ENCODE measurements at places on chromosomes 4 and X.
A peak's percentile ranks its signal among the peaks of the same experiment; 100 is the strongest.

DNA sequence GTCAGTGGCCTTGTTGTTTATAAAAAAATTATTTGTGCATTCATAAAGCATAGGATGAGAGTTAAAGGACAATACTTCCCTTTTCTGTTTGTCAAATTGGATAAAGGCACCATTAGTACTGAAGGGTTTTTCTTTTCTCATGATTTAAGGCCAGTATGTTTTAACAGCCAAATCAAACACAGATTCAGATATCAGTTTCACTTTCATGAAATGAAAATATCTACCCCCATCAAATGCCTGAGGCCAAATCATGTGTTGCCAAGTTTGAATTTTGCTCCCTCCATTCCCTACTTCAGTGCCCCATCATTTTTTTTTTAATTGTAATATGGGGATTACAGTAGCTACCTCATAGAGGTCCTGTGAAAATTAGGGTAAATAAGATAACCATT, 745.9 kb downstream of the RPA4 start:
- DNase-seq: no peak

- DNase-seq: no peak
Observed at GRCh38 chr4:55031158-55031557, 94.2 kb downstream of the KDR start.

DNA sequence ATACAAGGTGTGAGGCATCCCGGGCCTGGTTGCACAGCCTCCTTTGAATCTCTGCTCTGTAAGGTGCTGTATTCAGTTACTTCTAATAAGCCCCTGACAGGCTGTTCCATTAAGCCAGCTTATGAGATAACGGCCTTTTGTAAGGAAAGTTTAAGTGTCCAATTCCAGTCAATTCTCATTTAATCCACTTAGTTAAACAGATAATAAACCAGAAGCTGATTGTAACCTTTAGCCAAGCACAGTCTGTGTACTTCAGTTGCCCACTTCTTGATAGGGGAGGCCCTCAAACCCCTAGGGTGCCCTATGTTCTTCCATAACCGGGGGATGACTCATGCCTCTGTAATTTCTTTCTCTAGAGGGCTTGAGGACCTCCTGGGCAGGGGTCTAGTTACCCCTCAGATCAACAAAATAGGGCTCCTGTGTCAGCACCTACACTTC, 63.4 kb downstream of the RASL11B start:
- DNase-seq: no peak

DNA sequence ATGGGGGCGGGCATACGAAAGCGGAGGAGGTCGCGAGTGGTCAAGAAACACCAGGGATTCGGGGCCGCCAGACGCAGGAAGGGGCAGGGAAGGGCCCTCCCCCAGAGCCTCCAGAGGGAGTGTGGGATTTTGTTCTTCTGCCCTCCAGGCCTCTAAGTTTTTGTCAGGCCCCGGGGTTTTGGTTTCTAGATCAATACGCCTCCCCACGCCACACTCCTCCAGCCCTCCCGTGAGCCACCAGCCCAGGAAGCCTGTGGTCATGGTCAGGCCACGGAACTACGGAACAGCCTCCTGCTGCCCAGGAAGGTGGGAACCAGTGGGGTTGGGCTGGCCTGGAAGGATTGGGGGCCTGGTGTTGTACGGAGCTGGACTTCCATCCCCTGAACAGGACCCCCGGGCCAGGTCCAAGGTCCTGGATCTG, 38.4 kb downstream of the CPLX1 start:
- DNase-seq: no peak

DNA sequence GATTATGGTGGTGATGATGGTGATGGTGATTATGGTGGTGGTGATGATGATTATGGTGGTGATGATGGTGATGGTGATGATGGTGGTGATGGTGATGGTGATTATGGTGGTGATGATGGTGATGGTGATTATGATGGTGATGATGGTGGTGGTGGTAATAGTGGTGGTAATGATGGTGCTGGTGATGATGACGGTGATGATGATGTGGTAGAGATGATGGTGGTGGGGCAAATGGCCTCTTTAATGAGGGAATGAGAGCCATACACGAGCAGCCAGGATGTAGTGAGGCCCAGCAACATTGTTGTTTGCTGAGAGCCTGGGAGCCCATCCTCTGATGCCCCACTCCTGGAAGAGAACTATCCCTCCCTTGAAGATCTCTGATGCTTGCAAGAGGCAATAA, 29.0 kb downstream of the HMX1 start:
- no peak for DNase-seq

GRCh38 chr4:10584042-10584441, 100.5 kb downstream of the CLNK start:
- no peak for DNase-seq

- no peak for DNase-seq
Observed at GRCh38 chrX:141439651-141440050, 144.9 kb downstream of the SPANXA1 start.

GRCh38 chr4:76463568-76463967, 28.5 kb downstream of the SHROOM3 start:
- no peak for DNase-seq

GRCh38 chr4:165234766-165235165, 27.4 kb downstream of the KLHL2 start:
- no peak for DNase-seq

DNA sequence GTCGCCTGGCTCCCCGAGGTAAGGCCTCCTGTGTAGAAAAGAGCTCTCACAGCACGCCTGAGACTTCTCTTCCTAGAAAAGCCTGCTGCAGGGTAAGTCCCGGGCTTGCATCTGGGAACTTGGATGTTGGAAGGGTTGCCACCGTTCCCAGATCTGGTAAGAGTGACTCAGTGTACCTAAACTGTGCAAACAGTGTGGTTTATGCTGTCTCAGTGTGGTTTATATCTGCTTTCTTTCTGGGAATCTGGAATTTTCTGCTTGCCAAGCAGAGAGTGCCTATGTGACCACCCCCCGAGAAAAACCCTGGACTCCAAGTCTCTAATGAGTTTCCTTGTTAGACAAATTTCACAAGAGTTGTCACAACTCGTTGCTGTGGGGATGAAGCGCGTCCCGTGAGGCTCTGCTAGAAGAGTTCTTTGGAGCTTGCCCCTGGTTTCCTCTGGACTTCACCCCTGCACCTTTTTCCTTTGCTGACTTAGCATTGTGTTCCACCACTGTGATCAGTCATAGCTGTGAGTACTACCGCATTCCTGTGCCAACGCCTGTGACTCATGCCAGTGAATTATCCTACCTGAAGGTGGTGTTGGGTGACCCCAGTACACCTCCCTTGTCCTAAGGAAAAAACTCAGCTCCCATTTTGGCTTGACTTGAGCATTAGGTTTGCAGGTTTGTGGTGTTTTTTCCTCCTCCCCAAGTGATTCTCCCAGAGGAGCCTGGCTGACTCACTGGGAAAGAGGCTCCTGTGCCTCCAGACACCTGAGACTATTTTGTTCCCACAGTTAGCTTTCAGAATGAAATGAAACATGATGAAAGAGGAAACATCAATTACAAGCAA, 14.5 kb downstream of the SLC2A9 start:
- no peak for DNase-seq

GRCh38 chr4:108982402-108983185, 219.7 kb upstream of the ETNPPL start:
- no peak for DNase-seq

DNA sequence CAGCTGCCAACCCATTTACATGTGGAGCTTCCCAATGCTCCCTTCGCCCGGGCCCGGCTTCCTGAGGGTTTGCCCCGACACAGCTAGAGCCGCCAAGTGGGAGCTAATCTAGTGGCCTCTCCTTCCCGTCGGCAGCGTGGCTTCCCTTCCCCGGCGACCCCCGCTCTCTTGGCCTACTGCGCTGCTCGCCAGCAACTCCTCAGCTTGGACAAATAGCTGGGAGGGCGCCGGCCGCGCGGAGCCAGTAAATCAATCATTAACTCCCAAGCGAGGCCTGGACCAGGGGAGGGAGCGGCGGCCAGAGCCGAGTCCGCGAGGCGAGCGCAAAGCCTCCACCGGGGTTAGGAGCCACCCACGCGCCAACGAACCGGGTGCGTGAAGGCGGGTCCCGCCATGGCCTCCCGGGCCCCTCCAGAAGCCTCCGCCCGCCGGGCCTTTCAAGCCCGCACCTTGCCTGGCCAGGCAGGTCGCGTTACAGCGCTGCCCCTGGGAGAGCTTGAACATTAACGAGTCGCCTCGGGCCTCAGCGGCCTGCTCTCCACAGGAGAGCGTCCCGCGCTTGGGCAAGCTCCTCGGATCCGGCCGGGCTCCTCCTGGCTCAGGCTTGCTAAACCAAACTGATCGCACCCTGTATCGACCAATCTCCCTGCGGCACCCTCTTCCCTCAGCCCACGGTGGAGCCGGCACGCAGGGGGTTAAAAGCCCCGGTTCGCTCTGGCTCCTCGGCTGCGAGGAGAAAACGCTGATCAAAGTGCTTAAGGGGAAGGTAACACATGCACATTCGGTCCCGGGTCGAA, 10.6 kb upstream of the BCOR start:
- DNase-seq: no peak

DNA sequence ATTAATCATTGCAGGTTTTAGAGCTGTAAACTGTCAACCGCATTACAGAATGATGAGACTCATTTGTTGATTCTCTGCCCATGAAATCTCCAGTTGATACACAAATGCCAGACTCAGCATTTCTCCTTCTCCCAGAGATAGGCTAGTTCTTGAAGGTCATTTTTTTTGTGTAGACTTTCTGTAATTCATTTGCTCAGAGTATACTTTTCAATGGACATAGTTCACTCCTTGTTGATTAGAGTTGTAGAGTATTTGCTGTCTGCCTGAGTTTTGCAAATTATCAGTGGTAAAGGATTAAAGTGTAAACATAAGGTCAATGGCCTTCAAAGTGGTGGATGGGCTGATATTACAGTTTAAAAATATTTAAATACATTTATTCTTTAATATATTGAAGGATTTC, 15.2 kb upstream of the ALB start:
- DNase-seq: no peak

DNA sequence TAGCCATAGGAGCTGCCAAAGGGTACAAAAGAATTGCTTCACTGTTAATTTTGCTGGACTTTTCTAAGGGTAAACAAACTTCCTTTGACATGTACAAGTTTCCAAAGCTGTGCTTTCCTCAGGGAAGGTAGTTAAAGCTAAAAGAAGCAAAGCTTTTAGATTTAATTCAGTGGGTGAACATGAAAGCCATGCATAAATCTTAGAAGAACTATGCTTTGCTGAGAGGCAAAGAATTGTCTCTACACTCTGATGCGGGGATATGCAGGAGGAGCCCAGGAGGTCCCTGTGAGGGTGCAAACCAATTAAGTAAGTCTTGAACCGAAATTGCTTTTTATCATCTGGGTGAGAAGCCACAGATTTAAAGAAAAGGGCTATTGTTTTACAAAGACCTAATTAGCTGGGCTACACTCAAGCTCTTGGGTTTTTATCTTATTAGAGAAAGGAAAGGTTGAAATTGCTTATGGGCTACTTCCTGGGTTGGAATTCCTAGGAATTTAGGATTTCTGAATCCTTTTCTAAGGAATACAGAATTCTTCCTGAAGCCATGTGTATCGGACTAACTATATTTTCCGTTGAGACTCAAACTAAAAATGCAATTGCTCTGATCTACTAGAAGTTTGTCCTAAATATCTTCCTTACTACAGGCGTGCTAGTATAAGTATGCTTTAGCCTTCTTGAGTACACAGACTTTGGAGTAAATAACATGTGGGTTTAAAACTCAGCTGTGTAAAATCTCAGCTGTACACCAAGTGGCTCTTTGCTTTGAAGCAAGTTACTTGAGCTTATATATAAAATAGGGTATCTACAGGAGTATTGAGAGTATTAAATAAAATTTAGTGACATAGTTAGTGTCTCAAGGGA, 188.4 kb upstream of the ANK2 start:
- DNase-seq: no peak

GRCh38 chr4:15659768-15660570, 4.8 kb upstream of the FBXL5 start:
- no peak for DNase-seq

DNA sequence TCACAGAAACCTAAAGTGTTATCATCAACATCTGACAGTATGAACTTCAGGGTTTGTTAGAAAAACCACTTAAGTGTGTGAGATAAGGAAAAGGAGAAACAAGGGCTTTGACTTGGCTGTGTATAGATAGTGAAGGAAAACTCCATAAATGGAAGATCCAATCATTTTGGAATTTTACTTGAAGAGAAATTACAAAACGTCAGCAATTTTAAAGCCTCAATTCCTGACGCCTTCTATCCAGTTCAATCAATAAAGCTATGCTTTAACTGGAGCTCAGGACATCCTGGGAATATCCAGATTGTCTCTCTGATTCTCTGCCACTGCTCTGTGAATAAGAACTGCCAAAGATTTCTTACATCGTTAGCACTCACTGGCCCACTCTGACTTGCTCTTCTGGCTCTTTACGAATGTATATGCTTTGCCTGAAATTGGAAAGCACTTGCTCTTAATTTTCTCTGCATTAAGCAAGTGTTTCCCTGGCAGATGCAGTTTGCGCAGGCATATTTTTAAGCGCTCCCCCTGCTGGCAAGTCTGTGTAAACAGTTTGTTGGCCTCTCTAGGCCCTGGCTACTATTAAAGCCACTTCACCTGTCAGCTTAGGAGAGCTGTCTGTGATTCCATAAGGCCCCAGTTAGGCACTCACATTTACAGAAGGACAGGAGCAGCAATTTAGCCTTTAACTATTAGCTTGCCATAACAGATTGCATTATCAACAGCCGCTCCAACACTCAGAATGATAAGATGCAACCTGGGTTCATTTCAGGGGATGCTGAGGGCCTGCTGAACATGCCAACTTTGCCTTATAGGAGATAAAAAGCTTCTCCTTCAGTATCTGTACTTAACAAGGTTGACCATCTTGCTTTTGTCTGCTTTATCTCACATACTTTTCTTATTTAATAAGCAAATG, 251.4 kb upstream of the DDX53 start:
- peak; percentile 9 for DNase-seq

- no peak for DNase-seq
Observed at GRCh38 chrX:133881893-133882292, 103.5 kb downstream of the GPC3 start.

DNA sequence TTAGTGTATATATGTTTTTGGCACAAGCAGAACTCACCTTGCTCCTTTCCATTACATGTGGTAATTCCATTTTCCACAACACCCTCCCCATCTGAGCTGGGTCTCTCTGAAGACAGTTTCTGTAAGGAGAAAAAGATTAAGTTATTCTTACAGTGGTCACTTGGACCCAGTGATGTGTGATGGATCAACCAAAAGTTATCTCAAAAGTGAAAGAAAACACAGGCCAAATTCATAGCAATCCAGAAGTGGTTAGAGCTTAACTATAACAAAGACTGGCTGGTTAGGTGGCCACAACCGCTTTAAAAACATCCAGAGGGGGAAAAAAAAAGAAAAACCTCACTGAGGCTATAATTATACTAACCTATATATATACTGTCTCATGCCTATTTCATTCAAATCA, 123.7 kb downstream of the AFAP1 start:
- DNase-seq: no peak

DNA sequence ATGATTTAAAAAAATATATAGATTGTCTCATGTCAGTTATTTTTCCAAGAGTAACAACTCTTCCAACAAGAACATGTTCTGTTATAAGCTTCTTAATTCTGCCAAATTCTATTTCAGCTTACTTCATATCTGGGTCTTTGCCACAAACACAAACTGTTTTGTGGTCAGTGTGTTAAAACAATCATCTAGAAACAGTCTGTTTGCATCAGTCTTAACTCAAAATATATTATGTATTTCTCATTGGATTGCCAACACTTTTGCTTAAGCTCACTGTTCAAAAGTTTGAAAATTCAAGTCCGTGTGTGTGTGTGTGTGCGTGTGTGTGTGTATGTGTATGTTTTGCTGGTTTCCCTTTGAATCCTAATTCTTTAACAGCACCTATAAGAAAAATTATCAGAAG, 752.3 kb upstream of the NDST4 start:
- DNase-seq: no peak

Data from GDM1 (cell line).